ENCODE measurements at places on chromosomes 6 and 20. TPM values are rescaled to one million over a fixed set of nuclear protein-coding genes. Genes with fewer than 3 reads are reported as not detected.

Gene MEP1A
- polyA plus RNA-seq, result 0.26 TPM

Gene FRS3
- polyA plus RNA-seq, result 6.6 TPM

Gene CLPSL2
- polyA plus RNA-seq, result not detected

Gene SLC26A8
- 0.23 TPM for polyA plus RNA-seq

Gene SGK2
- polyA plus RNA-seq, result 36.3 TPM

Gene DYNLT2
- polyA plus RNA-seq, result 9.6 TPM

Gene ADA
- 4.9 TPM for polyA plus RNA-seq
